ENCODE measurements at places on chromosomes 6 and 20.

GRCh38 chr6:163438298-163438939, 23.9 kb downstream of the QKI start:
- no peak for DNase-seq

DNA sequence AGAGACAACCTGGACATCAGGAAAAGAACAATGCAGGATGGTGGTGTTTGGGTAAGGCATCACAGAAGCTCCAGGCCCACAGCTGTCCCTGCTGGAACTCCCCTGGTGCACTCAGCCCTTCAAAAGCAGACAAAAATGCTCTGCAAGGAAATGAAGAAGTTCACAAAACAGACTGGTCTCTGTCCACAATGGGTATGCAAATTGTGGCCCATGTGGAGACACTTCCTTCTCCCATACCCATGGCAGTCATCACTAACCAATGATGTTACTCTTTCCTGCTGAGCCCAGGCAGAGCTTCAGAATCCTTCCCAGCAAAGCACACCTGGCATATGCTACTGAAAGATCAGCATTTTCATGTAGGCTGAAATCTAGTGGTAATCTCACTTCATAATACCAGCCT, 42.6 kb upstream of the PXDC1 start:
- DNase-seq: no peak

DNA sequence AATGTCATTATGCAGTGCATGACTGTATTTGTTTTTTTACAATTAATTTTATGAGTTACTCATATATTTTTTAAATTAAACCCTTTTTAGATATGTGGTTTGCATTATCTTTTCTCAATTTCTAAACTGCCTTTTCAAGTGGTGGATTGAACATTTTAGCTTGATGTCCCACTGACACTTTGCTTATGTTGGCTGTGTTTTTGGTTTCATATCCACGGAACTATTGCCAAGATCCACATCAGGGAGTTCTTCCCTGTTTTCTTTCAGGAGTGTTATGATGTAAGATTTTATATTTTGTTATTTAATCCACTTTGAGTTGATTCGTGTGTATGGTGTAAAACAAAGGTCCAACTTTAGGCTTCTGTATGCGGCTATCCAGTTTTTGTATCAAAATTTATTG, 1144.9 kb upstream of the EYS start:
- no peak for DNase-seq

- no peak for DNase-seq
Observed at GRCh38 chr6:139422105-139423036, 47.9 kb upstream of the CITED2 start.

DNA sequence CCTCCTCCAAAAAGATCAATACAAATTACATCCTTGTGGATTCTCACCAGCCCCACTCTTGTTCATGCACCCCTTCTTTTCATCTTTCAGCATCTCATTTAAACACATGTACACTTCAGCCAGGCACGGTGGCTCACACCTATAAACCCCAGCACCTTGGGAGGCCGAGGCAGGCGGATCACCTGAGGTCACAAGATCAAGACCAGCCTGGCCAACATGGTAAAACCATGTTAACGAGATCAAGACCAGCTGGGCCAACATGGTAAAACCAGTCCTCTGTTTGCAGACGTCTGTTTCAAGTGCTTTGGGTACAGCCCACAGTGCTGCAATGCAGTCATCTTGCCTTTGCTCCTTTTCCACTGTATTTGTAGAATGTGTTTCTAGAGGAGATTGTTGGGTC, 45.3 kb downstream of the ZMYND8 start:
- DNase-seq: no peak

DNA sequence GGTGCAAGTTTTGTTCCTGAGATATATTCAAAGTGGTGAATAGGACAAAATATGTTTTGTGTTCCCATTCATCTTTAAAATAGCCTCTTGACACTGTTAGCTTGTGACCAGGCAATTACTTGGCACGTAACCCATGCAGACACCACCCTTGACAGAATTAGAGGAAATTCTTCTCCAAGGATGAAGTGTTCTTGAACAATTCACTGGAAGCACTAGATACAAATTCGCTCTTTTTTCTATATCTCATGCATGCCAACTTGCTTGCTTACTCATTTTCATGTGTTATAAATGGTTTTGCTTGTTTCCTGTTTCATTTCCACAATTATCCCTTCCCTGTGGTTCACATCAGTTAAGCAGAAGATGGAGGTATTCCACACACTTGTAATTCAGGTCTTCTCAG, 105.2 kb upstream of the MAN1A1 start:
- DNase-seq: no peak

GRCh38 chr6:156280065-156280464, 497.1 kb upstream of the ARID1B start:
- no peak for DNase-seq

GRCh38 chr6:81373414-81373813, 379.1 kb downstream of the TENT5A start:
- no peak for DNase-seq

GRCh38 chr6:141134723-141135122, 998.0 kb upstream of the GJE1 start:
- no peak for DNase-seq

GRCh38 chr6:586553-586952, 70.3 kb downstream of the HUS1B start:
- no peak for DNase-seq

GRCh38 chr6:48628316-48628715, 517.3 kb upstream of the PTCHD4 start:
- DNase-seq: no peak

DNA sequence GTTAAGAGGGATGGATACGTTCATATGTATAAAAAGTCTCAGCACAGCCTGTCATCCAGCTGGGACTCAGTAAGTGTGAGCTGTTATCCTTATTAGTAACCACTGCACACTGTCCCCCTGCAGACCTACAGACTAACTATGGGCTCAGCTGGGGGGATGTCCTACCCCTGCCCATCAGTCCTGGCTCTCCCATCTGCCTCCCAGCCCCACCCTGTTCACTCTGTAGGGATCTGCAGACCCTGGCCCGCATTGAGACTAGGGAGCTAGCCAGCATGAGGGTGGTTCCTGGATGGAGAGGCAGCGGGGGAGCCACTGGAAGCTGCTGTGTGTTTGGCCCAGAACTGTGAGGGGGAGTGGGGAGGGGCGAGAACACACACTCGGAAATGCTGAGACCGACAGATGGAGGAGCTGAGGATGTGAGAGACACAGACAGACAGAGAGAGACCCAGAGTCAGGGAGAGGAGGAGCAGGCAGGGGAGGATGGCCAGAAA, 17.1 kb downstream of the XKR7 start:
- no peak for DNase-seq

GRCh38 chr6:158370805-158371204, 58.5 kb downstream of the TULP4 start:
- DNase-seq: no peak

DNA sequence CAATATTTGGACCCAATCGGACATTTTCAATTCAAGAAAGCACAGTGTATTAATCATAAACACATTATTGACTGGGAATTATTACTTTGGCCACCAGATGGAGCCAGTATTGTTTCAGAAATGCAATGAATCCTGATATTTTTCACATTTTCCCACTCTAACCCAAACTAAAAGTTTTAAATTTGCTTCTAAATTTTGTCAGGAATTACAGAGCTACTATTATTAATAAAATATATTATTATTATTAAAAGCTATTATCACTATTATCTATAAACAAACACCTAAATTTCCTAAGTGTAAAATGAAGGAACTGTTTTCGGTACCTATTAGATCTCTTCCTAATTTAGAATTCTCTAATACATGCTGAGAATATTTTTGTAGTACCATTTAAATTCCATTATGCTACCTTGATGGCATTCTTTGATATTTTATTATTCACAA, 245.3 kb downstream of the OGFRL1 start:
- DNase-seq: no peak

GRCh38 chr20:17138237-17138636, 88.6 kb upstream of the PCSK2 start:
- no peak for DNase-seq

DNA sequence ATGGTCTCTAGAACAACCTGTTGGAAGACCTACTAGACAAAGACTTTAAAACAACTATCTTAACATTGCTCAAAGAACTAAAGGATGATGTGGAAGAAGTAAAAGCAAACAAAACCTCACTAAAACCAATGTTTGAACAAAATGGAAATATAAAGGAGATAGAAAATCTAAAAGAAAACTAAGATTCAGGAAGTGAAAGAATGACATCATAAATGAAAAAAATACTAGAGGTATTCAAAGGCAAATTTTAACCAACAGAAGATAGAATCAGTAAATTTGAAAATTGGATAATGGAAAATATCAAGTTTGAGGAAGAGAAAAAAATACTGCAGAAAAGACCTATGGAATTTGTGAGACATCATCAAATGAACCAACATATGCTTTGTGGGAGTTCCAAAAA, 914.1 kb upstream of the GJE1 start:
- DNase-seq: no peak

DNA sequence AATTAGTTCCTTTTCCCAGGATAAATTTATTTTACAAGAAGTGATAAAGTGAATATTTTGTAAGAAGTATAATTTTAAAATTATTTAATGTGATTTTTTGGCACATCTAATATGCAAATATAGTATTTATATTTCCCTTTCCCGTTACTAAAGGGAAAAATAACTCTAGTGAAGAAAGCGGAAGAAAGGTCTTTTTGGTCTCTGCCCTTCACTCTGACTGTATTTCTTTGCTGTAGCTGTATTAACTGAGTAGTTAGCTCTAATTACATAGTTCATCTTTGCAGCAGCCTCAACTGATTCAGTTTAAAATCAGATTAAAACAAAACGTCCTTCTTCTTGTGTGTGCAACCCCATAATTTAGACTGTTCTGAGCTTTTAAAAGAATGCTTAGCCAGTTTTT, 57.4 kb upstream of the RNF144B start:
- DNase-seq: no peak

- no peak for DNase-seq
Observed at GRCh38 chr6:114432400-114432799, 89.6 kb upstream of the HS3ST5 start.

- DNase-seq: no peak
Observed at GRCh38 chr6:6105472-6106036, 98.8 kb upstream of the NRN1 start.

DNA sequence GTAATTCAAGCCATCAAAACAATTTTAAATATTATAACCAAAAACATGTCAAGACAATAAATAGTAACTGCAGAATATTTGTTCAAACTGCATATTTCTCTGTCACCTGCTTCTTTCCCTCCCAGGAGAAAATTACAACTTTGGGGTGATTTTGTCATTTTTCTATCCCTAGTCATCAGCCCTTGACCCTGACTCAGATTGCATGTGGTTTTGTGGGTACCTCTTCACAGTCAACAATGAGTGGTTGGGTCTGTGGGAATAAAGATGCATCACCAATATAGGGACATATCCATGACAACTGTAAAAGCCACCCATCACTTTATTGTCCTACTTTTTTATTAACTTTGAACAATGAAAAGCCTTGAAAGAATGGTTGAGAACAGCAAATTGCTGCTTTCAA, 7.3 kb downstream of the COL10A1 start:
- no peak for DNase-seq

GRCh38 chr20:1177680-1178079, 7.1 kb downstream of the TMEM74B start:
- no peak for DNase-seq

DNA sequence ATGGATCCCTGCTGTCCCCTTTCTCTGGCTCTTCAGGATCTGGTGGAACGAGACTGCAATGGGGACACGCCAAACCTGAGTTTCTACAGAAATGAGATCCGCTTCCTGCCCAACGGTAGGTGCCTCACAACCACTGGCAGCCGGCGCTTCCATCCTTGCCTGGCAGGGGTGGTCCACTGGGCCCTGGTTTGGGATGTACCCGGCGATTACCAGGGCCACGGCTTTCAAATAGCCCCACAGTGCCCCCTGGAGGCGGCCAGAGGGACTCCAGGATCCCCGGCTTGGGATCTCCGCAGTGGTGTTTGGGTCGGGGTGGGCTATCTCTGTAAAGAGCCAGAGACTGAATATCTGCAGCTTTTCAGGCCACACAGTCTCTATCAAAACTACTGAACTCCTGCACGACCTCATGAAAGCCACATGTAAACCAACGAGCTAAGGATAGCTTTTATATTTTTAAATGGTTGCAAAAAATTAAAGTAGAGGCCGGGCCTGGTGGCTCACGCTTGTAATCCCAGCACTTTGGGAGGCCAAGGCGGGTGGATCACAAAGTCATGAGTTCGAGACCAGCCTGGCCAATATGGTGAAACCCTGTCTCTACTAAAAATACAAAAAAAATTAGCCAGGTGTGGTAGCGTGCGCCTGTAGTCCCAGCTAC, 3.7 kb downstream of the OGFR start:
- DNase-seq: no peak

GRCh38 chr6:136640132-136640915, 90.1 kb upstream of the MAP7 start:
- DNase-seq: no peak

- no peak for DNase-seq
Observed at GRCh38 chr6:124873066-124873410, 89.2 kb upstream of the RNF217 start.

GRCh38 chr6:52643158-52643557, 27.8 kb upstream of the TMEM14A start:
- DNase-seq: no peak

Data from cortex of kidney (tissue), 1 donor.